GM23248 (cell line): ENCODE measurements at places on chromosomes 4 and X.

- H3K36me3 ChIP-seq: no peaks in the 10 kb centered on the region
- no peaks in the 10 kb centered on the region for H3K4me1 ChIP-seq
- no peaks in the 10 kb centered on the region for H3K27me3 ChIP-seq
- H3K4me3 ChIP-seq: no peak overlapping the region
- H3K27ac ChIP-seq: no peak overlapping the region
- DNase-seq: peak; percentile 2
These were observed 484.5 kb downstream of the IL1RAPL1 start for GRCh38 chrX:29071525-29072320.

GRCh38 chr4:159722052-159722451 lies 619.2 kb downstream of the RAPGEF2 start:
- H3K36me3 ChIP-seq: no peaks in the 10 kb centered on the region
- H3K27me3 ChIP-seq: no peaks in the 10 kb centered on the region
- no peaks in the 10 kb centered on the region for H3K4me1 ChIP-seq
- no peak overlapping the region for H3K4me3 ChIP-seq
- DNase-seq: no peak
- H3K27ac ChIP-seq: no peak overlapping the region

DNA sequence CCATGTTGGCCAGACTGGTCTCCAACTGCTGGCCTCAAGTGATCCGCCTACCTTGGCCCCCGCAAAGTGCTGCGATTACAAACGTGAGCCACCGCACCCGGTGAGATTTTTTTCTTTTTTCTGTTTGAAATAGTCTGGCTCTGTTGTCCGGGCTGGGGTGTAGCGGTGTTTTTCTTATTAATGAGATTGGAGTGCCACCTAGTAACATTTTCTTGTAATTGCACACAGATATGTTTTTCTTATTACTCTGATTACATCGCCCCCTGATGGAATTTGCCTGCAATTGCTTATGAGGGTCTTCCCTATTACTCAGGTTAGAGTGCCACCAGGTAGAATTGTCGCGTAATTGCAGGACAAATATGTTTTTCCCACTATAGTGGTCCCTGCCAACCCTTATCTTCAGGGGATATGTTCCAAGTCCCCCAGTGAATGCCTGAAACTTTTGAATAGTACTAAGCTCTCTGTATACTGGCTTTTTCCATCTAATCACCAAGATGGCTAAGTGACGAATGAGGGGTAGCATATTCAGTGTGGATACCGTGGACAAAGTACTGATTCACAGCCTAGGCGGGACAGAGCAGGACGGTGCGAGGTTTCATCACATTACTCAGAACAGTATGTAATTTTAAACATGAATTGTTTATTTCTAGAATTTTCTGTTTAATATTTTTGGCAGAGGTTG lies 8.6 kb upstream of the PDHA1 start:
- H3K36me3 ChIP-seq: no peaks in the 10 kb centered on the region
- DNase-seq: no peak
- no peaks in the 10 kb centered on the region for H3K4me1 ChIP-seq
- no peaks in the 10 kb centered on the region for H3K27me3 ChIP-seq
- no peak overlapping the region for H3K27ac ChIP-seq
- no peak overlapping the region for H3K4me3 ChIP-seq

DNA sequence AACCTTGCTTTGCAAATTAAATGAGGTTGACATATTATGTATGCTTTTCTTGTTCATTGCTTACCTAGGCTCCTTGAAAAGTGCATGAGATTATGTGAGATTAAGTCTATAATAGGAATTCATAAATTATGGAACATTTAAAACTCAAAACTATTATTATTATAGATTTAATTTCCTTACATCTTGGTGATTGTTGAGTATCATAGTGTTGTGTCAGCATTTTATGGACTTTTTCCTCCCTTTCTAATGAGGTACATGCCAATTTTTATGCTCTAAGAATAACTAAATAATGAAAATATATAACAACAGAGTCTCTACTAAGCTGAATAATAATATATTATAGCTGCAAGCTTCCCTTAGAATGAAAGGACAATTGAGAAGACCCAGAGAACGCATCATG lies 848.8 kb upstream of the AADAT start:
- no peak overlapping the region for H3K4me3 ChIP-seq
- no peaks in the 10 kb centered on the region for H3K36me3 ChIP-seq
- H3K27ac ChIP-seq: no peak overlapping the region
- no peaks in the 10 kb centered on the region for H3K4me1 ChIP-seq
- H3K27me3 ChIP-seq: no peaks in the 10 kb centered on the region
- DNase-seq: no peak
